ENCODE measurements at places on chromosomes 4 and X. TPM values are rescaled to one million over a fixed set of nuclear protein-coding genes. Genes with fewer than 3 reads are reported as not detected.

DNA sequence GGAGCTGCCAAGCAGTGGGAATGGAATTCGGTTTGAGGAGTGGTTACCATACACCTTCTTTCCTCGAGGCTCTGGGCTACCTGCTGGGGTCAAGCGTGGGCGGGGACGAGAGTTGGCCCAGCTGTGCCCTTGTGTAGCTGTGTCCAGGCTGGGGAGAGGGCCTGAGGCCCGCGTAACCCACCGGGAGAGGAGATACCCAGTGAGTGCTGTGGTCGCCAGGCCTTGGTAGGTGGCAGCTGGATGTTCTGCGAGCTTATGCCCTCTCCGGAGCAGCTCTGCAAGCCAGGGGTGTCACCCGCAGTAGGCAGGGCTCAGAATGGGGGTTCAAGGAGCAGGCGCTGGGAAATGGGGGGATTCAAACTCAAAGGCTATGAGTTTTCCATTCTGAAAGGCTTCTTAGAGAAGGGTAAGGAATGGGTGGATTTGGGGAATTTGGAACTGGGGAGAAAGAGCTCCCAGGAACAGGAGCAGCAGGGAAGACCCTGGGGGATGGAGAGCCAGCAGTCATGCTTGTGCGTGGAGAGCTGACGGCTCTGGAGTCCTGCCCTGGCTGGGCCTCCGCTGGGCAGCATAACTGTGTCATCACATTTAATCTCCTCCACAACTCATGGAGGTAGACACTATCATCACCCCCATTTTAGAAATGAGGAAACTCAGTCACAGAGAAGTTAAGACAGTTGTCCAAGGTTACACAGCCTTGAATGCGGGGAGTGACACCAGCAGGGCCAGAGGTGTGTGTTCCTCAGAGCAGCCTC, 117.5 kb downstream of the SORCS2 start:
- H3K27ac ChIP-seq = no peak overlapping the region
- no peaks in the 10 kb centered on the region for H3K36me3 ChIP-seq
- DNase-seq = no peak
- H3K4me1 ChIP-seq = no peaks in the 10 kb centered on the region
- peaks cover 59% of the 10 kb centered on the region for H3K27me3 ChIP-seq

DNA sequence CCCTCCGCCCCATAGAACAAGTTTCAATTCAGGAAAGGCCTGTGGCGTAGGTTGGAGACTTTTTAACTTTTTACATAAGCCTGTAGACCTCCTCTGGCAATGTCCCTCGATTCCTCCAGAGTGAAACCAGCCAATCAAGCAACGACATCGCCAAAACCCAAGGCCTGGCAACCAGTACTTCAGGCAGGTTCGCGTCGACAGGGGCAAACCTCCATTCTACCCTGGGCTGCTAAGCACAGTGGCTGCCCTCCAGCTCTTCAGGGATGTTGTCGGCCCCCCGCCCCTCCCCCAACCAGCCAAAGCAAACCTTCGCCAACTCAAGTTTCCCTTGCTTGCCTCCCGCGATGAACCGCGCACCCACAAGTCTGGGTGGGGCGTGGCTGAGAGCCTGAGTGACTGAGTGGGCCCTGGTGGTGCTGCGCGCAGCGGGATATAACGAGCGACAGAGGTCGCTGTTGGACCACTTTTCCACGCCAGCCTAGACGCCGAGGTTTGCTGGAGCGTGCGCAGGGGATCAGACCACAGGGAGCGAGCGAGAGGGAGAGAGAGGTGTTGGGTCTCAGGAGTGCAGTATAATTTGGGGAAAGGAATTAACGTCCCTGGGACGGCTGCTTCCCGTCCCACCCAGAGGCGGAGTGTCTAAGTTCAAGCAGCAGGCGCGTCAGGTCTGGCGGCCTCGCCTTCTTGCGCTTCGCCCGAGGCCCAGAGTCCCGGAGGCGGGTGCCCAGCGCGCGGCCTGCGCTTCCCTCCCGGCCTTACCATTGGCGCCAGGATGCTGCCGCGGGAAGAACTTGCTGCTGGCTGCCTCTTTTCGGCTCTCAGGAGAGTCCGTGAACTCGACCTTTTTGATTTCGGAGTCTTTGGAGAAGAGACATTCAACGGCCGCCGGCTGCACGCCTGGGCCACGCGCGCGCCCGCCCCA, 9.0 kb upstream of the PITX2 start:
- peak; percentile 84 for DNase-seq
- peaks cover 78% of the 10 kb centered on the region for H3K27me3 ChIP-seq
- H3K4me1 ChIP-seq = 0 out of 2 replicates have a peak, but pooled peaks cover 2% of the 10 kb centered on the region
- peak overlapping the region; percentile 34 for H3K4me3 ChIP-seq
- H3K27ac ChIP-seq = no peak overlapping the region
- H3K36me3 ChIP-seq = no peaks in the 10 kb centered on the region

DNA sequence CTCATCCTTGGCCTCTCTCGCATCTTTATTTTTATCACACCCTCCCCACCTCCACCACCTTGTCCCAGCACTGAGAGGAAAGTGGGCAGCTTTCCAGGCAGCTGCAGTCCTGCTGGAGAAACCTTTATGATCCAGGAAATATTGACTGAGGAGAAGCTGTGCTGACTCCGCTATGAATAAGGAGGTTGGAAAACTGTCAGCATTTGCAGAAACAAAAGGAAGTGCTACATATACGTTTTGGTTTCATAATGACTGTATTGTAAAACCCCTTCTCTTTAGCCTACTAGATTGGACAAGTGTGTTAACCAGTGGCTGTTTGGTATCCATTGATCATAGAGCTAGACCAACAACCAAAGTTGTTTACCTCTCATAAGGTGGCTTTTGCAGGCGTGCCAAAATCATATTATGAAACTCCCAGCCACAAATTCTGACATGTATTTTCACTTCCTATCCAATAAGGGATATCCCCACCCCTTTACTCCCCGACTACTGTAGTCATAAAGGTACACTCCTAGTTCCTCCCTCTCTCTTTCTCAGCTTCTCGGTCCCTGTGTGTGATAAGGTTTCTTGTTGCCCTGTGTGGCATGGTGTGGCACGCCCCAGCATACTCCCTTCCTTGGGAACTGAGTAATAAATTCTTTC, 88.4 kb downstream of the GPR143 start:
- H3K4me1 ChIP-seq = no peaks in the 10 kb centered on the region
- H3K4me3 ChIP-seq = no peak overlapping the region
- H3K27ac ChIP-seq = no peak overlapping the region

DNA sequence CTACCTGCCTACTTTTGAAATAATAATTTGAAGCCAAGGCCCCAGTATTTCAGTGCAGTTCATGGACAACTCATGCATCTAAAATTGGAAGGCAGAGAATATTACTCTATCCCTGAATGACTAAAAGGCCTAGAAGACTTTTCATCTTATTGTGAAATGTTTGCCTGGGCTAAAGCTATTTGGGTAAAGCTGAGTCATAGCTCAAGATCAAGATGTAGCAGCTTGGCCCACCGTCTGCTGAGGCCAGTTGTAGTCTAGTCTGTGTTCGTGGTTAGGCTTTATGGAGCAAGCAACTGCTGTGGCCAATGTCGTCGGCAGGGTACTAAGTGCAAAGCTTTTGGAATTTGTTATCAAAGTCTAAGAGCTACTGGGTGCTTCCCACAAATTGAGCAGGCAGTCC, 929.1 kb downstream of the RAB28 start:
- no peak for DNase-seq
- no peaks in the 10 kb centered on the region for H3K36me3 ChIP-seq
- H3K4me1 ChIP-seq = no peaks in the 10 kb centered on the region
- no peak overlapping the region for H3K27ac ChIP-seq
- H3K4me3 ChIP-seq = no peak overlapping the region
- H3K27me3 ChIP-seq = no peaks in the 10 kb centered on the region

GRCh38 chrX:43998374-43998773, 25.2 kb upstream of the NDP start:
- no peaks in the 10 kb centered on the region for H3K4me1 ChIP-seq
- H3K4me3 ChIP-seq = no peak overlapping the region
- H3K36me3 ChIP-seq = no peaks in the 10 kb centered on the region
- DNase-seq = no peak
- peaks cover 2% of the 10 kb centered on the region for H3K27me3 ChIP-seq

FNIP2 gene
- total RNA-seq = 24.6 TPM

DNA sequence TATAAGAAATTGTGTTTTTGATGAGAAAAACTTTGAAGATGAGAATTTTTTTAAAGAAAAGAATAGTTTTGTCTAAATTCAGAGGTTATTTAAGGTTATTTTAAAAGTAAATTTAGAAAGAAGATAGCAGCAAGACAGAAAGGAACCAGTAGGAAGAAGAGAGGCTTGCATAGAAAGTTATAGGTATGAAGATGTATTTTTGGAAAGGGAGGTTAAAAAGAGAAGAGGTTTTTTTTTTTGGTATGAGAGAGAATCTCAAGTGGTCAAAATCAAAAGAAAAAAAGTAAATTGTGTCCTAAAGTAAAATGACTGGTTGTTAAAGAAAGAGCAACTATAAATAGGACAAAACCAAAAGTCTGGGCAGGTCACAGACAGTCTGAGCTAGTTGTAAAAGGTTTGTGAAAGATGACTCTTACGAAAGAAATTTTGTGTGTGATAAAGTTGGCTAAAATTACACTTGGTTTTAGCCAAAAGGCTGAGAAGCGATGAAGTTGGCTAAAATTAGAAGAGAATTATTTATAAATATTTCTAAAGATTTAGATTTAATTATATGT, 16.4 kb upstream of the EIF4E start:
- DNase-seq = no peak
- no peaks in the 10 kb centered on the region for H3K27me3 ChIP-seq
- H3K4me1 ChIP-seq = peaks cover 2% of the 10 kb centered on the region
- no peak overlapping the region for H3K4me3 ChIP-seq

DNA sequence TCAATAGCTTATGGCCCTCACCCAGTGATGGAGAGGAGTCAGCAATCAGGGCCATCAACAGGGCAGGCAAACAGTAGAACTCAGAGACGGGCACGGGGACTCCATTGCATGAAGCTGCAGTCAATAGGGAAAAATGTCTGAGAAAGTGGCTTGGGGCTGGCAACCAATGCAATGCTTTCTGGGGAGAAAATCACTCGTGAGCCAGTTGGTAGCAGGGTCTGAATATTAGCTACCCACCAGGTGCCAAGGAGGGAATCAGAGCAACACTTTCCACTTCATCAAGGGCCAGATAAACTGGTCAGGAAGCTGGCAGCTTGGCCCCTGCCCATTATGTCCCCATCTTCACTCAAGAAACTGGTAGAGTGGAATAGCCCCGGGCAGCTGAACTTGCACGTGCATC, 80.7 kb downstream of the STARD8 start:
- H3K4me1 ChIP-seq = no peaks in the 10 kb centered on the region
- no peak overlapping the region for H3K27ac ChIP-seq
- H3K36me3 ChIP-seq = no peaks in the 10 kb centered on the region
- peaks cover 18% of the 10 kb centered on the region for H3K27me3 ChIP-seq
- no peak for DNase-seq
- H3K4me3 ChIP-seq = no peak overlapping the region
